HT-29 (cell line): ENCODE measurements at places on chromosomes 2 and 18.
A peak's percentile ranks its signal among the peaks of the same experiment; 100 is the strongest.

DNA sequence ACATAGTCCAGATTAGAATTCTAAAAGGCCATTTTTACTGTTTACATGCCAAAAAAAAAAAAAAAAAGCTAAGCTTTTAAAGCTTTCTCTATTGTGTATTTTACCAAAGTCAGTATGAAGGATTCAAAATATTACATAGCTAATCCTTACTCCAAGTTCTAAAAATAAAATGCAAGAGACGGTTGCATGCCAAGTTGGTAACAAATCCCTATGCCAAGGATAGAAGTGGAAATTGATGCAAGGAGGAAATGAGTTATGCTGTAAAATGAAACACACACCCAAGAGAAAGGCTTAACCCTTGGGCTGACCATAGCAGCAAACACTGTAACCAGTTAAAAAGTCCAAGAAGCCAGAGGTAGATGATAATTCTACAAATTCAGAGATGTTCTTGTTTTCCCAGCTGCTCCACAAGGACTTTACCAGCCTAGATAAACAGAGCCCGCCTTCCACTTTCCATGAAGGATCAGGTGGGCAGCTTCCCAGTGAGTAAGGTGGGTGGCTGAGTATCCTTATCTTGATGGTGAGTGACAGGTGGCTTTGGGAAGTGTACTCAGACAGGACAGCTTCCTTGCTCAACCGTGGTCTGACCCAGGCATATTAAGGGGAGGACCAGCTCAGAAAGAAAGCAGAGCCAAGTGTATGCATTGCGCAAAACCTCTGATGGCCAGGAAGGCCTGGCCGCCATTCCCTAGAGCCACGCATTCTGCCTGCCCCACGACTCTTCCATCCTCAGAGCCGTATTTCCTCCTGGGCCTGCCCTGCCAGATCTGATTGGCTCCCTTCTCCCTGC is 34.4 kb downstream of the ATP8B1 start:
- DNase-seq = peak; percentile 25

GRCh38 chr2:120685066-120685973 is 50.3 kb upstream of the GLI2 start:
- DNase-seq = no peak

- no peak for DNase-seq
Measured at GRCh38 chr2:225069966-225070365, 27.7 kb upstream of the DOCK10 start.

- DNase-seq = no peak
Measured at GRCh38 chr2:67790622-67791021, 272.2 kb downstream of the C1D start.

DNA sequence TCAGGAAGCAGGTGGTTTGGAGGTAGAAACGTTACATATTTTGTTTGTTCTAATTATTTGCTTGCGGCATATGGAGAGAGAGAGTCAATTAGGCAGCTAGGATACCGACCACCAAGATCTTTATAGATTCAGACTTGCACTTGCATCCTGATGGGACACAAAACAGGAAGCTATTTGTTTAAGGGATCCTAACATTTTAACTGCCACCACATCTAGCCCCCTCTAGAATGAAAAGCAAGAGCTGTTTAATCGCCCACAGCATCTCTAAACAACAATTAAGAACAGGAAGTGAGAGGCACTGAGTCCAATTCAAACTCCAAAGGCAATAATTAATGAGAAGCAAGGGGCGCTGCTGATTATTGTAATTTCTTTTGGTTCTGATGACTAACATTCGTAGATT is 182.0 kb upstream of the LINC00305 start:
- no peak for DNase-seq

DNA sequence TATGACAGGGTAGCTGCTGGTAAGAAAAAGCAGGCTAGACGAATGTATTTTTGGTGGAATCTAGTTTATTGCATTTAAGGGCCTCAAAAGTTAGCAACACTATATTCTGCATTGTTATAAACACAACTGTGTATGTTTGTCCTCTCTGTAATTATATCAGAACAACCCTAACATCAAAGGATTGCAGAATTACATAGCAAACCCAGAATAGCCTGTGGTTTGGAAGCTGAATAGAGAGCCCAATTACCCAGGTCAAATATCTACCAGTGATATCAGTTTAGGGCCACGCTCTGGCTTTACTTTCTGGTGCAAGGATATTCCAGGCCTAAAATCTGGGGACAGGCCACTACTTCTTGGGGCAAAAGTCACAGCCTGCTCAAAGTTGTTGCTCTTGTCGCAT is 25.1 kb upstream of the MRO start:
- no peak for DNase-seq

DNA sequence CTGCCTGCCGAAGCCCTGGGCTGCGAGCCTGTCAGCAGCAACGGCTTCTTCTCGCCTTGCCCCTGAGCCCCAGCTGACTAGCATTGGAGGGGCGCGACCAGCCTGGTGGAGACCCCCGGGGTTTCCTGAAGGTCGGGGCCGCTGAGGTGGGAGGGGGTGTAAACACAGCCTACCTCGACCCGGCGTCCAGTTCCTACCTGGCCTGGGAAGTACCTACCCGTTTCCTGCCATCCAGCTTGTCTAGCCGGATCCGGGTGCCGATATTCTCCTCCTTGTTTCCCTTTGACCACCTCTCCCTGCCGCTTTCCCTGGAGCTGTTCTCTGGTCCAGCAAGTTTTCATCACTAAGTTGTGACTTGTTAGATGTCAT is 511 bp downstream of the MOB4 start:
- peak; percentile 59 for DNase-seq

GRCh38 chr2:189526241-189526640 is 54.3 kb downstream of the SLC40A1 start:
- no peak for DNase-seq

DNA sequence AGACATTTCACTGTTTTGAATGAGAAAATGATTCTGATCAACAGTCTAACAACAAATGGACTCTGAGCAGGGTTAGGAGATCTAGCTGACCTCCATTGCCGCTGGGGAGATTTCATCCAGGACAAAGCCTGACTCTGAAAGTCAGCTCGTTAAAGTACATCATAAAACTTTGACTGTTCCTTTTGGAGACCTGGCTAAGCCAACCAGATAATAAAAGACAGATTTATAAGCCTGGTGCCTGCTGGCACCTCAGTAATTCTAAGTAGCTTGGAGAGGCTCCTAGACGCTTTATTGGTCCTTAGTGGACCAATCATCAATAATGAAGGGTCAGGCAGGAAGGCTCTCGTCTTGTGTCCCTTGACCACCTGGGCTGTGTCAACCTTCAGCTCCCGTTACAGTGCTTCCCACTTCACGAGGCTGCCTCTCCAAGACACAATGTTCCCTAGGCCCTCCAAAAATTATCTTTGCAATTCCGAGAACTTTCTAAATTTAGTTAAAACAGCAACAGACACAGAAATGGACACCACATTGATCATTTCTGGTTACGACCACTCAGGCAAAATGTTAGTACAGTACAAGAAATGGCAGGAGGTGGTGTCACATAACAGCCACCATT is 47.9 kb upstream of the PMAIP1 start:
- no peak for DNase-seq

- no peak for DNase-seq
Measured at GRCh38 chr2:192444286-192444838, 249.6 kb upstream of the TMEFF2 start.

DNA sequence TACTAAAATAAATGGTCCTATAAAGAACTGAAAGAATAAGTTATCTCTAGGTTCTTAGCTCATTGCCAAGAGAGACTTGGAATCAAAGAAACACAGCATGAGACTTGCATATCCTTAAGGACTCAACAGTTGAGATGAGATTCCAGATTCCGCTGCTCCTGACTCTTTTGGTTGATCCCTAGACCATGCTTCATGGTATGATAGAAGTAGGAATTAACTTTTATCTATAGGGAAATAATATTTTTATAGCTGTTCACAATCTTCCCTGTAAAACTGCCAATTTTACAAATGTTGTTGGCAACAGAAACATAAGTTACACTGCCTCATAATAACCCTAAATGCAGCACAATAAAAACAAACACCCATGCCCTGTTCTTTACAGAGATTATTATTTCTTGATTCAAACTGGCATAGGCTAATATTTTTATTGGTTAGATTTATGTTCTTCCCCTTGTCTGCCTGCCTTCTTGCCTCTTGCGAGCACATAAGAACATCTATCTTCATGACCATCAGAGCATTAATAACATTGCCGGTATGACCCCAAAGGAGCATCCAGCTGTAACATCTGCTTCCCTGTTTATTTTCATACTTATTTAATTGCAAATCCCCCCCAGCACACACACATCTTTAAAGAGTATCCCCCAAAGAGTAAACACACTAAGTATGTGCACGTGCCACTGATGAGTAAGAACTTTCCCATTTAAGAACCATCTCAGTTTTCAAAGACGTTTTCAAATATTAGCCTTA is 735.7 kb upstream of the SLC8A1 start:
- no peak for DNase-seq

GRCh38 chr2:130807659-130808385 is 28.9 kb upstream of the ARHGEF4 start:
- DNase-seq = no peak

DNA sequence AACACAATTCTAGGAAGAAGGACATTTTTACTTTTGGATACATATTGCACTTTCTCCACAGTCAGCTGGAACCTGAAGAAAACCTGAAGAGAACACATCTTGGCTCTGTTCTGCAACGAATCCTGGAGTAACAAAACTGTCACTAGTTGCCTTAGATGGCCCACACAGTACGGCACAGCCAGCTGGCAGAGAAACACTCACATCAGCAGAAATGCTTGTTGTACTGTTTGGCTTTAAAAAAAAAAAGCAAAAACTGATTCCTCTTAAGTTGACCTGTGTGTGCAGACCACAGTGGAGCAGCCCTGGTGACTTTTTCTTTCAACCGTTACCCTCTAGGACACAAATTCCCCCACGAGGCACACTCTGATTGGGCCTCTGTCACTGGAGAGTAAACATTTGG is 152.3 kb upstream of the TWIST2 start:
- no peak for DNase-seq

DNA sequence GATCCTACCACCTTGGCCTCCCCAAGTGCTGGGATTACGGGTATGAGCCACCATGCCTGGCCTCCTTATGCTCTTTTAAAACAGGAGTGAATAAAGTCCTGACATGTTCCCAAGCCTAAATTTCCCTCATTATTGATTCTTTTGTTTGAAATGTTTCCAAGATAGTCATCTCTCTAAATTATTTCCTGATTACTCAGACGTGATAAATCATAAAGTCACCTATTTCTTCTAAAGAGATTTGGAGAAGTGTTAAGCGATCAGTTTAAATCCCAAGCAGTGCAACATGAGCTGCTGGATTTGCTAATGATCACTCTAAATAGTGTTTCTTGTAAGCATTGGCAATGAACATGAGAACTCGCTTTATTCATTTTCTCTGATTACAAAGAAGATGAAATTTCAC is 51.8 kb downstream of the PMAIP1 start:
- no peak for DNase-seq

- DNase-seq = no peak
Measured at GRCh38 chr2:138919120-138919747, 139.0 kb upstream of the NXPH2 start.

- DNase-seq = no peak
Measured at GRCh38 chr2:55732854-55733253, 39.2 kb upstream of the PNPT1 start.

DNA sequence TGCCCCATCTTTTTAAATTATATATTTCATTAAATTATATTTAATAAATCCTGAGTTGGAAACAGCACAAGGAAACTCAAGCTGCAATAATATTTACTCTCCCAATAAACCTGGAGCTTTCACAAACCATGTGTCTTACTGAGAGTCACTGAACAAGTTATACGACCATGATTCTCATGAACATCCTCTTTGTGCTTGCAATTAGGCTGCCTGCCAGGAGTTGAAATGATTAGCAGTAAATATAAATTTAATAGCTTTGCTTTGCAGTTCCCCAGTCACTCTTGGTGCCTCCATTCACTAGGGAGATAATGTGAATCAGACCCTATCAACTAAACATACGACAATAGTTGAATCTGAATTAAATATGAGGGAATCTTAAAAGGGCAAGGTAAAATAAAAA is 905.1 kb downstream of the NRXN1 start:
- peak; percentile 37 for DNase-seq

GRCh38 chr2:113123726-113124125 is 3.7 kb upstream of the IL1RN start:
- no peak for DNase-seq

- no peak for DNase-seq
Measured at GRCh38 chr2:222922019-222922800, 61.4 kb downstream of the ACSL3 start.

- no peak for DNase-seq
Measured at GRCh38 chr2:205946226-205946625, 139.7 kb downstream of the INO80D start.

GRCh38 chr2:5736886-5737285 is 44.7 kb downstream of the SOX11 start:
- DNase-seq = no peak

- DNase-seq = no peak
Measured at GRCh38 chr2:49367003-49367402, 212.7 kb upstream of the FSHR start.

DNA sequence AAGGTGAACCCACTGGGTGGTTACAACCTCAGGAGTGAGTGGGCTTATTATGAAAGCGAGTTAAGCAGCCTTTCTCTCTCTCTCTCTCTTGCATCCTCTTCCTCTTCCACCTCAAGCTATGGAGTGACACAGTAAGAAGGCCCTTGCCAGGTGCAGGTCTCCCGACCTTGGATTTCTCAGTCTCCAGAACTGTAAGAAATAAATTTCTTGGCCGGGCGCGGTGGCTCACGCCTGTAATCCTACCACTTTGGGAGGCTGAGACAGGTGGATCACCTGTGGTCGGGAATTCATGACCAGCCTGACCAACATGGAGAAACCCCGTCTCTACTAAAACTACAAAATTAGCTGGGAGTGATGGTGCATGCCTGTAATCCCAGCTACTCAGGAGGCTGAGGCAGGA is 14.4 kb downstream of the MYCN start:
- no peak for DNase-seq

DNA sequence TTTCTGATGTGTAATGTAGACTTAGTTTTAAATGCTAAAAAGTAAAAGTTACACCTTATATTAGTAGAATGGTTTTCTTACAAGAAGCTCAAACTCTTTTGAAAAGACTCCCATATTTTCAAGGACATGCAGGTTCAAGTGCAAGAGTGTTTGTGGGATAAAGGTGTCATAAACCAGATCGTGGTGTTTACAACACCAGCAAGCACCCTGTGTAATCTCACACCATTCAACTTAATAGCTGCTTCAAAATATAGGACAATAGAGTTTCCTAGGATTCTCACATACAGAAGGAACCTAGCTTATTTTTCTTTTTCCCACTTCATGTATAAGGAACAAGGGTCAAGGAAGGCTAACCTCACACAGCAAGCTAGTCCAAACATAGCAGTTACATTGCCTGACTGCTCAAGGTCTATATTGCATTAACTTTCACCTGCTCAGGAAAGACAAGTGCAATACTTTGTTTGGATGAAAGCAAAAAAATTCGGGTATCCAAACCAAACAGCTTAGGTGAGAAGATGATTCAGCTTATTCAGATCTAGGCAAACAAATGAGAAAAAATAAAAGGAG is 172.3 kb downstream of the IKZF2 start:
- no peak for DNase-seq
